ENCODE measurements at places on chromosomes 6 and 20.

DNA sequence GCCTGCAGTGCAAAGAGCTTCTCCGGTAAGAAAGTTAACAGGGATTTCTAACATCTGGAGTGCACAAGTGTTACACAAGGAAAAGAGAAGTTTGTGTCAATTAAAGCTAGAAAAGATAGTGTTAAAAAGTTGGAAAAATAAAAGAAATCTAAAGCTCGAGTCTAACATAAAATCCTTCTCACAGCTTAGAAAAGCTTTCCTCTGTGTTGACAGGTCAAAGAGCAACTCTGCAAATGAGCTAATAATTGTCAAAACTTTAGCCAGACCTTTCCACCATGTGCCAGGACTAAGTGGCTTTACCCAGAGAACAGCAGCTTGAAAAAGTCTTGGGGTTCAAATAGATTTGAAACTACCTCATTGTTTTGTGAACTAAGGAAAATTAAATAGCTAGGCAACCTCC is 14.8 kb downstream of the PTPRK start:
- no peak for DNase-seq

GRCh38 chr20:9594284-9594875 is 80.0 kb downstream of the LAMP5 start:
- DNase-seq = no peak

GRCh38 chr6:108897371-108897770 is 49.1 kb downstream of the ARMC2 start:
- DNase-seq = peak; percentile 81

GRCh38 chr20:1272368-1273100 is 6.4 kb downstream of the SNPH start:
- no peak for DNase-seq

DNA sequence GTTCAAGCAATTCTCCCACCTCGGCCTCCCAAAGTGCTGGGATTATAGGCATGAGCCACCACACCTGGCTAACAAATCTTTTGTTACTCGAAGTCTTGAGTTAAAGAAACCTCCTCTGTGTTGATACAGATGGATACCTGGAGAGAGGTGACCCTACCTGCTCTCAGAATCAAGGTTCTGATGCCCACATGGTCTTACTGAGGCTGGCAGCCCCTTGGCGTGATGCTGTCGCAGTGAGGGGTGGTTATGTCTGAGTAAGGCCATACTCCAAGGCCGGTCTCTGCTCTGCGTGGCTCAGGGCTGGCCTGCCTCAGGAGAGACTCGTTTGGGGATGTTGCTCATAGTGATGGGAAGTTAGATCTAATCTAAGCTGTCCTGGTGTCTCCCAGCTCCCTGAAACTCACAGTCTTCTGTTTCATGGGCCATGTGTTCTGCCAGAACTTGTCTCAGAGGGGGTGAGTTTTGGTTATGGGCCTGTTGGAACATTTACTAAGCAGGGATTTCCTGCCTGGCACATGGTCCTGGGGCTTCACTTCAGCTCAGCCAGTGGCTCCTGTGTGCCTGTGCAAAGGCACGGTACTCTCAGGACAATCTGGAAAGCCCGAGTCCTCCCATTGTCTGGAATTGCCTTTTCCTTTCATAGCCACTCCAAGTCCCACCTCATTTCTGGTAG is 17.5 kb upstream of the TRAF3IP2 start:
- DNase-seq = no peak

DNA sequence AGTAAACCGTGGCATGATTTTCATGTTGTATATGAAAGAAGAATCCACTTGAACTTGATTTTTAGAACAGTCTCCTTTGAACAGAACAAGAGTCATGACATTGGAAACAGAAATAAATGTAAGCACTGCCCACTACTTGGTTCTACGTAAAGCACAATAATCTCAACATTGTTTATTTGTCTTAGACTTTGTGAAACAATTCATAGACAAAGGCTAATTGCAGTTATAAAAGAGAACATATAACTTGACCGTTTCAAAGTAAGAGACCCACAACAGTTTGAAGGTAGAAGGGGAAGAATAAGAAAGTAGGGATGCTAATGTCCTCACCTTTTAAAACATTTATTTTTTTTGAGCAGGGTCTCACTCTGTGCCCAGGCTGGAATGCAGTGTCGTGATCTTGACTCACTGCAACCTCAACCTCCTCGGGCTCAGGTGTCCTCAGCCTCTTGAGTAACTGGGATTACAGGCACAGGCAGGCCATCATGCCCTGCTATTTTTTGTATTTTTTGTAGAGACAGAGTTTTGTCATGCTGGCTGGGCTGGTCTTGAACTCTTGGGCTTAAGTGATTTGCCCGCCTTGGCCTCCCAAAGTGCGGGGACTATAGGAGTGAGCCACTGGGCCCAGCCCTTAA is 71.1 kb downstream of the POPDC3 start:
- no peak for DNase-seq

DNA sequence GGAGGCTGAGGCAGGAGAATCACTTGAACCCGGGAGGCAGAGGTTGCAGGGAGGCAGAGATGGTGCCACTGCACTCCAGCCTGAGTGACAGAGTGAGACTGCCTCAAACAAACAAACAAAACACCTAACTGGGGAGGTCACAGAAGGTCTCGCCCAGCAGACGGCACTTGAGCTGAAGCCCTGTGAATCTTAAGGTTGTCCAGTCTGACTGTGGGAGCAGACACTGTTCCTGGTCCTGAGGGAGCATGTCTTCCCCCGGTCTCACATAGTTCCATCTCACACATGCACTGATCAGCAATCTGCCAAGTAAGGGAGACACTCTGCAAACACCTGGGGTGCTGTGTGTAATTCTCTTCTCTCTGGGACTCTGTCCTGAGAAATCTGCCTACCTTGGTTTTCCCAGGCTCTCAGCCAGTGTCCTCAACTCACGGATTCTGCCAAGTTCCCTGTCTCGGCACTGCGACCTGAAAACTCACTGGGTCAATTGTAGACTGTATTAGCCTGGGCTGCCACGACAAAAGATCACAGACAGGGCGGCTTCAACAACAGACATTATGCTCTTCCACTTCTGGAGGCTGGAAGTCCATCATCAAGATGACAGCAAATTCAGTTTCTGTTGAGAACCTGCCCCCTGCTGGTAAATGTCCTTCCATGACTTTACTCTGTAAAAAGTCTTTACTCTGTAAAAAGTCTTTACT is 94.3 kb downstream of the JPH2 start:
- DNase-seq = no peak

GRCh38 chr20:17505636-17506517 is 25.3 kb downstream of the BFSP1 start:
- DNase-seq = no peak

DNA sequence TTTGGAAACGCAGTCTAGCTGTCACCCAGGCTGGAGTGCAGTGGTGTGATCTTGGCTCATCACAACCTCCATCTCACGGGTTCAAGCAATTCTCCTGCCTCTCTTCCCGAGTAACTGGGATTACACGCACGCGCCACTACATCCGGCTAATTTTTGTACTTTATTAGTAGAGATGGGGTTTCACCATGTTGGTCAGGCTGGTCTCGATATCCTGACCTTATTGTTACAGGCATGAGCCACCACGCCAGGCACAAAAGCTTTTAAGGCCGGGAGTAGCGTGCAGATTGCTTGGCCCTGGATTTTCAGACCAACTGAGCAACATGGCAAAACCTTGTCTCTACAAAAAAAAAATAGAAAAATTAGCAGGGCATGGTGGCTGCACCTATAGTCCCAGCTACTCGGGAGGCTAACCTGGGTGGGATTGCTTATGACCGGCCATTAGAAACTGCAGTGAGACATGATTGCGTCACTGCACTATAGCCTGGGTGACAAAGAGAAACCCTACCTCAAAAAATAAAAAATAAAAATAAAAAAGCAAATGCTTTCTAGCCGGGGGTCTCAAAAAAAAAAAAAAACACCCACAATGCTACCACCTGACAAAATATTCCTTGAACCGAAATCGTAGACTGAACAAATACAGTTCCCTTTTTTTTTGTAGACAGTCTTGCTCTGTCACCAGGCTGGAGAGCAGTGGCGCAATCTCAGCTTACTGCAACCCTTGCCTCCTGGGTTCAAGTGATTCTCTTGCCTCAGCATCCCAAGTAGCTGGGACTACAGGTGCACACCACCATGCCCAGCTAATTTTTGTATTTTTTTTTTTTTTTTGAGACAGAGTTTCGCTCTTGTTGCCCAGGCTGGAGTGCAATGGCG is 15.0 kb downstream of the RBM39 start:
- no peak for DNase-seq

DNA sequence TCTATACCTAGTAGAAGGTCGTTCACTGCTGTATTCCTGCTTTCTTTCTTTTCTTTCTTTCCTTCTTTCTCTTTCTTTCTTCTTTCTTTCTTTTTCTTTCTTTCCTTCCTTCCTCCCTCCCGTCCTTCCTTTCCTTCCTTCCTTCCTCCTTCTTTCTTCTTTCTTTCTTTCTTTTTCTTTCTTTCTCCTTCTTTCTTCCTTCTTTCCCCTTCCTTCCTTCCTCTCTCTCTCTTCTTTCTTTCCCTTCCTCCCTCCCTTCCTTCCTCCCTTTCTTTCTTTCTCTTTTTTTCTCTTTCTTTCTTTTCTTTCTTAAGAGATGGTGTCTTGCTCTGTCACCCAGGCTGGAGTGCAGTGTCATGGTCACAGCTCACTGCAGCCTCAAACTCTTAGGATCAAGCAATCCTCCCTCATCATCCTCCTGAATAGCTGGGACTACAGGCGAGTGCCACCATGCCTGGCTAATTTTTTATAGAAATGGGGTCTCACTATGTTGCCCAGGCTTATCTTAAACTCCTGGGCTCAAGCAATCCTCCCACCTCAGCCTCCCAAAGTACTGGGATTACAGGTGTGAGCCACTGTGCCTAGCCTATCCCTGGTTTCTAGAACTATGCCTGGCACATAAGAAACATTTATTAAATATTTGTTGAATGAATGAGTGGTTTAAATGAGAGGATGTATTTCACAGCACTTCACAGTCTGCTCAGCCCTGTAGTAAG is 2.6 kb upstream of the DNPH1 start:
- DNase-seq = no peak

GRCh38 chr6:14231071-14231483 is 113.5 kb downstream of the CD83 start:
- DNase-seq = no peak

- DNase-seq = no peak
Observed at GRCh38 chr6:9428421-9429172, 986.3 kb downstream of the TFAP2A start.

DNA sequence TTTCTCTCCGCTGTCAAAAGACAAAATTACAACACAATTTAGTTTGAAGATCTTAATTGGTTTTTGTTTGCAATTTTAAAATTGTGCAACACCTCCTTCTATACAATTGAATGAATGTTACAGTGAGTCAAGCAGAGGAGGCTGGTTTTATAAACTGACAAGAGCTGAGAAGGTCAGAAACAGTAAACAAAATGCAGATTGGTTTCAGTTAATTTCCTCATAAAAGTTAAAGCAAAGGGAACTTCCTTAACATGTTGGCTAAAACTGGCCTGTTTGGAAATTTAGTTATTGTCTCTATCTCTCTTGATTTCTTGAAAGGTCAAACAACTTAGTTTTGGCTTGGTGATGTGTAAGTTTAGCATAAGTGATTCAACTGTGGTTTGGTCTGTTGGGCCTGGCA is 22.2 kb downstream of the KHDC1L start:
- DNase-seq = no peak

Data from NCI-H1417 treated with DMSO at 0.1 percent for 48 hours (cell line).